Mucosa of gallbladder (tissue), 1 donor: ENCODE measurements at places on chromosomes 12 and 14. TPM values are rescaled to one million over a fixed set of nuclear protein-coding genes. Genes with fewer than 3 reads are reported as not detected.

DNA sequence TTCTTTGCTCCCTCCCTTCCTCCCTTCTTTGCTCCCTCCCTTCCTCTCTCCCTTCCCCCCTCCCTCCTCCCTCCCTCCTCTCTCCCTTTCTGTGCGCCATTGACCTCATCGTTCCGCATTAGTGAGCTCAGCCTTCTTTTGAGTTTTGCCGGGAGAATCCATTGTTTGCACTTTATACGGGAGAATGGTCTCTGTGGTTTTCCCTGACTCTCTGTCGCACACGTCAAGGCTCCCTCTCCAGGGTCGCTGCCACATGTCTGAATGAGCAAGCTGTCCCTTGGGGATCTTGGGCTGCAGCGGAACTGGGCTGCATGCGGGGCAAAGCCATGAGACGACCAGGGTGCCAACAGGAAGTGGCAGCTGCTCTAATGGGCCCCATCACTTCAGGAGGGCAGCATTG, 118.5 kb downstream of the GLT1D1 start:
- DNase-seq = no peak

DNA sequence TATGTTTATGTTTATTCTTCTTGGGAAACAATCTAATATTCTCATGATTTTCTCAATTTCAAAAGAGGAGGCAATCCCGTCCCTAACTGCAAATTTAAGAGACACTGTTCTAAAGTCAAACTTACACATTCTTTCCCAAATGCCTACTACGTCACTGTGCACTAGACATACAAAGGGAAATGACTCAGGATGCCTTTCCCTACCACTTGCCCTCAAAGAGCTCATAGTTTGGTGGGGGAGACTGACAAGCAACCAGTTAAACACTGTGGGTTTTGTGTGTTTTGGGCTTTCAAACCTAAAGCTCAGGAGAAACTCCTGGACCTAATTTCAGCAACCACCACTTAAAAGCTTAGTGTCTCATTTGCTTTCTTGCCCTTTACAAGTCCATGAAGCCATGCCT, 58.4 kb downstream of the ATP2B1 start:
- no peak for DNase-seq

- DNase-seq = no peak
These were observed 6.8 kb upstream of the CCDC177 start for GRCh38 chr14:69581316-69581935.

GRCh38 chr14:61630399-61631044, 64.8 kb upstream of the HIF1A start:
- no peak for DNase-seq

- peak; percentile 24 for DNase-seq
These were observed 50.1 kb downstream of the KLRG1 start for GRCh38 chr12:9039397-9039977.

DNA sequence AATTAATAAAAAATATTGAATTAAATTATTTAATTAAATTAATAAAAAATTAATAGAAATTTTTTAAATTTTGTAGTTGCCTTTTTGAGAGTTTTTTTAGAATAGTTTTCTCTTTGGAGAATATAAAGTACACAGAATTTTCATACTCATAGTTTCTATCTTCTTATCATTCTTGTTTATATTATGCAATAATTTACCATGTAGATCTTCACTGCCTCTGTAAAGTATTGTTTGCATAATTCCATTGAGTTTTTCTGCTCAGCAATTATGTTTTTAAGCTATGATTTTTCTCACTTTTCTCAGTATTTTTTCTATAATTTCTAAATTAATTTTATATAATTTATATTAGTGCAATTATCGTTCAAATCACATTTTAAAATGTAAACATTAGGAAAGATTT, 50.6 kb upstream of the OXA1L start:
- no peak for DNase-seq

GRCh38 chr14:100547633-100548294, 39.5 kb downstream of the BEGAIN start:
- DNase-seq = peak; percentile 73

GRCh38 chr12:108854451-108855283, 2.7 kb downstream of the SSH1 start:
- no peak for DNase-seq

- no peak for DNase-seq
These were observed 162.4 kb downstream of the KICS2 start for GRCh38 chr12:64059685-64060084.

DNA sequence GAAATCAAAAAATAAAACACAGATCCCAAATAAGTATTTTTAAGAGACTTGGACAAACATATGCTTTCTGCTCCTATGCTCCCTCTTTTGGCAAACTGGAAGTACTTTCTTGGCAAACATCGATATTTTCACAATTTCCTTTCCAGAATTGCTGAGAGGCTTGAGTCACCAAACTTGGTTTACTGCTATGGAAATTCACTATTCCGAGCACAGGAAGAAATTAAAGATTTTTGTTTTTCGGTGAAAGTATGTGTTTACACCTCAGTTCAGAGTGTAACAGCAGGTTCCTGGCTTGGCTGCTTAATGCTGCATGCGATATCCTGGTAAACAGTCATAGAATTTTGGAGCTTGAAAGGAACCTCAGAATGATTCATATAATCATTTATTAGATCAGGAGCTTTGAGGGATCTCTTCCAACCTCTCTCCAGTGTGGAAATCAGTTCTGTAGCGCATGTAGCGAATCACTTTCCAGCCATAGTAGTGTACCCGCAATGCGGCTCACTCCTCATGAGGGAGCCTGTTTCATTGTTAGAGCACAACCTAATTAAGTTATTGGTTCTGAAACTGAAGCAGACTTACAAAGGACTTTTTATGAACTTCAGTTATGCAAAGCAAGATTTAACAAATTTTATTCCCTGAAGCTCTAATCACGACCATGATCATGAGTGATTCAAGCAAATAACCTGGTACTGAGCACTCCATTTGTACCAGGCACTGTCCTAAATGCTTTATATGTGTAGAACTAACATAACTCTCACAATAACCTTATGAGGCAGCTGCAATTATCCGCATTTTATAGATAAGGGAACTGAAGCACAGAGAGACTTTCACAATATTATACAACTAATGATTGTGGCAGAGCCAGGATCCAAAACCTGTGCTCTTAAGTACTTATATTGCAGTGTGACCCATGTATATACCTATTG, 56.4 kb upstream of the ATP2A2 start:
- DNase-seq = no peak

DNA sequence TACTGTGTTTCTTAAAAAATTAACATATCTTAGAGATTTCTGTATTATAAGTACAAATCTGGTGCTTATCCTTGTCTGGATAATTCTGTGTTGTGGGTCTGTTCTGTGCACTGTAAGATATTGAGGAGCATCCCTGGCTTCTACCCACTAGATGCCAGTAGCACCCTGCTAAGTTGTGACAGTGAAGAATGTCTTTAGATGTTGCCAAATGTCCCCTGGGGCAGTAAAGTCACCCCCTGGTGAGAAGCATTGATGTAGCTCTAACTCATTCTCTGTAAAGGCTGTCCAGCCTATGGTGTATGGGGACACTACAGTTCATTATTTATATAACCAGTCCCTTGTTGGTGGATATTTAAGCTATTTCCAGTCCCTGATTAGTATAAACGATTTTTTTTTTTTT, 31.4 kb downstream of the MAP1LC3B2 start:
- no peak for DNase-seq

DNA sequence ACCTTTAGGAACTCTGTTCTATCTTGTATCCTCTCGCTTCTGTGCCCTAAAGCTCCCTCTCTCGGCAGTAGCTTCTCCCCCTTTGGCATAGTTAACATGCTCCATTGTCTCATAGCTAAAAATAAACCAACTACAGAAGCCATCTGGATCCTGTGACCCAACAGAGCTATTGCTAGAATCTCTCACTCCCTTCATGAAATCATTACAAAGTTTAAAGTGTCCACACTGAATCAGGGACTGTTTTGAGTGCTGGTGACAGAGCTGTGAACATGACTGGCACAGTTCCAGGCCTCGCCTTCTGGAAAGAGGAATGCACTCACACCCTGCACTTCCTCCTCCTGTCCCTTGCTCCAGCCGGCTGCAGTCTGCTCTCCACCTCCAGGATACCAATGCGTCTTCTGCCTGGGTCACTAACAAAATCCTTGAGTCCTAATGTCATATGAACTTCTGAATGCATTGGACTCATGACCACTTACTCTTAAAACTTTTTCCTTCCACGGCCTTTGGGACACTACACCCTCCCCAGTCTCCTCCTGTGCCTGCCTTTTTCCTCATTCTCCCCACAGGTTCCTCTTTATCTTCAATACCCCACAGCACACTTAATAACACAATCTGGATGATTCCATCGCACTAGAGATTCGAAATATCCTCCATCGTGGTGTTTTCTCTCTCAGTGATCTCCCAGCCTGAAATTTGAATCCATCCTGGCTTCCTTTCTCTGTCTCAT, 13.2 kb downstream of the PLBD1 start:
- peak; percentile 91 for DNase-seq

GRCh38 chr12:130716969-130717366, 869 bp upstream of the RIMBP2 start:
- no peak for DNase-seq

Gene LBHD2
- 0.60 TPM for total RNA-seq

Gene COCH
- 0.37 TPM for total RNA-seq

Gene TAS2R9
- not detected for total RNA-seq

Gene RILPL2
- total RNA-seq = 6.2 TPM

Gene PAPLN
- 17.3 TPM for total RNA-seq

Gene SPATA7
- total RNA-seq = 17.9 TPM

Gene EPYC
- not detected for total RNA-seq

Gene CRACR2A
- 5.3 TPM for total RNA-seq

Gene RNF212B
- 0.20 TPM for total RNA-seq

Gene RNASE3
- total RNA-seq = 0.52 TPM

Gene HCAR3
- not detected for total RNA-seq

Gene PITPNM2
- total RNA-seq = 12.8 TPM

Gene SRRM4
- 0.03 TPM for total RNA-seq
